ENCODE measurements at places on chromosomes 16 and 17.
A peak's percentile ranks its signal among the peaks of the same experiment; 100 is the strongest.

GRCh38 chr16:15961060-15961511 lies 11.7 kb downstream of the ABCC1 start:
- DNase-seq = peak; percentile 53

DNA sequence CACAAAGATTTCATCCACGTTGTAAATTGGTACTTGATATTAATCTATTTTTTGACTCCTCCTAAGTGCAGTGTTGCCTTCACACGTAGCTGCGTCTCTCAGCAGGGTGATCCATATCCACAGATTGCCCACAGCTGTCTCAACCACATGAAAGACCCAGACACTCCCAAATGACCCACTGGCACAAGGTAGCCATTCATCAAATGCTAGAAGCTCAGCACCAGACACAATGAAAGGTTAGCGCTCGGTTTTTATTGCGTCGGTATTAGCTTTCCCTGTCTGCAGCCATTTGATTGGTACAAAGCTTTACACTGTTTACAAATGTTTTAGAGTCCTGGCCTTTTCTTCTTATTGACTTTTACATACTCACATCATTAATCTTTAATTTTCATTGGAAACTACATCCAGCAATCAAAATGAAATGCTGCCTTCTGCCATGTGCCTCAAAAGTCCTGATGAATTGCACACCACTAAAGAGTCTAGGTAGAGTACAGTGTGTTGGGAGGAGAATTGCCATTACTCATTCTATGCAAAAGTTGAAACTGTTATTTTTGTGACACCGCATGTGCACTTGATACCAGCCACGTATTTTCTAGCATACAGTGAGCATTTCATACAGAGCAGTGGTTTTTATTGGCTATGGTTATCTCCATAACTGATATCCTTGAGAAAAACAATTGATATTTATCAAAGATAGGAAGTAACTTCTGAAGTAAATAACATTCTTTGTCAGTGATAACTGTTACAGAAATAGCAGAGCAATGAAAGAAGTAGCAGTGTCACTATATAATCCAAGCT lies 127.3 kb upstream of the NUDT7 start:
- DNase-seq = no peak

DNA sequence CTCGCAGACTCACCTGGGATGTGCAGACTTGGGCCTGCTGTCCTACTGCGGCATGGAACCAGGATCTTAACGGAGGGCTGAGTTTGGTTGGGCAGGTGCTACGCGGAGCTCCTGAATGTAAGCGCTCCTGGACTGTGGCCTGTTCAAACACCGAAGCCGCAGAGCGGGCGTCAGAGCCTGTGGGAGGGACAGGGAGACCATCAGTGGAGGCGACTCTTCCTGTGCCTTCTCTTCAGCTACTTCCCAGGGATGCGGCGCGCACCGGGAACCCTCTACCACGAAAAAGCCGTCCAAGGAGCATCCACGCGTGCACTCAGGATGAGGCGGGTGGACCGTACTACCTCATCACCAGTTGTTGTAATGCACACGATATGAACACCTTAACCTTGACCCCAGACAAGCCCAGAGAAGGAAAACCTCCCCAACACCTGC lies 2.0 kb downstream of the USP36 start:
- DNase-seq = no peak

DNA sequence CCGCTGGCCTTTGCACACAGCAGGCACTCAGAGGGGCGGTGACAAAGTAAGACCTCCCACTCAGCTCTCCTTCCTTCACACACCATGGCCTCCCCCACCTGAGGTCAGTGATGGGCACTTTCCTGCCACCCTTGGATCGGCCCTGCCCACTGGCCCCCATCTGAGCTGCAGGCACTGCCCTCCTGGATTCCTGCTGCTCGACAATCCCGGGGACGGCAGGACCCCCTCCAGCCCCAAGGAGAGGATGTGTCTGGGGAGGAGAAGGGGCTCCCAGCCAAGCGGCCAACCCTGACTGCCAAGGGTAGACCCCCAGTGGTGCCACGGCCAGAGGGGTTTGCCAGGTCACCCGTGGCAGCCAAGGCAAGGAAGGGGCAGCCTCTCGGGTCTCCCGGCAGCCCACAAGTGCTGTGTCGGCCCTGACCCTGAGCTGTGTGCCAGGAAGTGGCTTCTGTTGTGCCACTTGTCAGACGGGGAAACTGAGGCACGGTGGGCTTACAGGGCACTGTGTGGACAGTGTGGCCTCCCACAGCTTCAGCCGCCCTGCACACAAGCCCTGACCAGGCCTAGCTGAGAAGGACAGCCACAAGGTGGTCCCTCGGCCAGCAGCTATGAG lies 22.7 kb downstream of the PIEZO1 start:
- DNase-seq = no peak

GRCh38 chr17:70699408-70699807 lies 530.1 kb downstream of the KCNJ2 start:
- no peak for DNase-seq

GRCh38 chr16:86984343-86984742 lies 332.8 kb downstream of the C16orf95 start:
- DNase-seq = no peak

DNA sequence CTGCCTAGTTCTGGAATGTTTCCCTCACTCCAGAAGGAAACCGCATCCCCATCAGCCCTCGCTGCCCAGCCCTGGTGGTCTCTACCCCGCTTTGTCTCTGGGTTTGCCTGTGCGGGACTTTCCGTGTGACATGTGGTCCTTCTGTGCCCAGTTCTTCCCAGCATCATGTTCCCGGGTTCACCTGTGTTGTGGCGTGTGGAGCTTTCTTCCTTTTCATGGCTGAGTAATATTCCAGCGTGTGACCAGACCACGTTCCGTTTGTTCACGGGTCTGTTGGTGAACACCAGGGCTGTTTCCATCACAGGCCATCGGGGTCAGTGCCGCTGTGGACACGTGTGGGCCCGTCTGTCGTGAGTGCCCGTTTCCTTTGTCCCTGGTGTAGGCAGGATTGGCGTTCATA lies 32.1 kb downstream of the CACNA1H start:
- no peak for DNase-seq

- DNase-seq = no peak
Observed at GRCh38 chr17:2954898-2955445, 108.4 kb downstream of the OR1D5 start.

- DNase-seq = no peak
Observed at GRCh38 chr17:36205637-36206485, 5.0 kb upstream of the CCL4L2 start.

GRCh38 chr17:18179804-18180203 lies 3.8 kb upstream of the ALKBH5 start:
- no peak for DNase-seq

DNA sequence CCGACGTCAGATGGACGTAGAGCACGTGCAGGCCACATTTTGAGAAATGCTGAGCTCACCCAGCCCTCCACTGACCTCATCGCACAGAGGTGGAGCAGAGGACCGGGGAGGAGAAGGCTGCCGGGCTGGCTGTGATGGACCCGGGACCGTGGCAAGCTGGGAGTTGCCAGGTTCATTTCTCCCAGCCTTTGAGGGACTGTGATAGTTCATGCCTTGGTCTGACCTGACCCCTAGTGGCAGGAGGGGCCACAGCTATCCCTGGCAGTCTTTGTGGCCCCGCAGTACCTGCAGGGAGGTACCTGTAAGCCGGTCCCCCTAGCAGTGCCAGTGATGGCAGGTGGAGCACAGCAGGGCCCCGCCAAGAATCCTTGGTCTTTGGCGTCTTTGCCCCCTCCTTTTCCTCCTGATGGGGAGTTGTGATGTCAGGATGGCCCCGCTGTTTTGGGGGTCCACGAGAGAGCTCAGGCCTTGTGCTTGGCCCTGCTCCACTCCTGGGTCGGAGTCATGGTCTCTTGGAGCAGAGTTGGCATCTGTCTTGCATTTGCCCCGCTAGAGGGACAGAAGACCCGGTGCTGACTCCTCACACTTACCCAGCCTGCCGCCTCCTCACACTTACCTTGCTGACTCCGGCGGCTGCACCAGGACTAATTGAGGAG lies 50.4 kb downstream of the OR1D5 start:
- DNase-seq = peak; percentile 46

DNA sequence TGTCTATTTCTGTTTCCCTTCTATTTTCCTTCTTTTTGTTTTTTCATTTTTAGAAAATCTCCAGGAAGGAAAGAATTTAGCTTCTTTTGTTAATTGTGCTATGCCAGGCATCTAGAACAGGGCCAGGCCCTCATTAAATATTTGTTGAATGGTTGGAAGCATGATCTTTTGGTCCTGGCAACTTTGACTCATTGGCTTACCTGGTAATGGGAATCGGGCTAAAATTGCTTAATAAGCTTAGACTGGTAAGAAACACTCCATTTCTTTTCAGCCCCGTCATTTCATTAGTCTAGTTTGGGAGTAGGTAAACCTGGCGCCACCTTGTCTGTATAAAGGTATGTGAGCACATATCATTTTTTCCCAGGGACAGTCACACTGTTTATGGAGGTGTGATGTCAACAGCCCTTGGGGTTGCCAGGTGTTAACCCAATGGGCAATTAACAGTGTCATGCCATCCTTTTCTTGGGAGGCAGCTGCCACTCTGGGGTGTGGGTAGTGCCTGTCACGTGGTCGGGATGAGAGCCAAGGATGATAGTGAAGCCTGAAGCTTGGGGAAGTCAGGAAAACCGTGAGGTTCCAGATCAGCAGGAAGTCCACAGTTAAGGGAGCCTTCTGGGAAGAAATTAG lies 9.5 kb upstream of the NDEL1 start:
- no peak for DNase-seq

DNA sequence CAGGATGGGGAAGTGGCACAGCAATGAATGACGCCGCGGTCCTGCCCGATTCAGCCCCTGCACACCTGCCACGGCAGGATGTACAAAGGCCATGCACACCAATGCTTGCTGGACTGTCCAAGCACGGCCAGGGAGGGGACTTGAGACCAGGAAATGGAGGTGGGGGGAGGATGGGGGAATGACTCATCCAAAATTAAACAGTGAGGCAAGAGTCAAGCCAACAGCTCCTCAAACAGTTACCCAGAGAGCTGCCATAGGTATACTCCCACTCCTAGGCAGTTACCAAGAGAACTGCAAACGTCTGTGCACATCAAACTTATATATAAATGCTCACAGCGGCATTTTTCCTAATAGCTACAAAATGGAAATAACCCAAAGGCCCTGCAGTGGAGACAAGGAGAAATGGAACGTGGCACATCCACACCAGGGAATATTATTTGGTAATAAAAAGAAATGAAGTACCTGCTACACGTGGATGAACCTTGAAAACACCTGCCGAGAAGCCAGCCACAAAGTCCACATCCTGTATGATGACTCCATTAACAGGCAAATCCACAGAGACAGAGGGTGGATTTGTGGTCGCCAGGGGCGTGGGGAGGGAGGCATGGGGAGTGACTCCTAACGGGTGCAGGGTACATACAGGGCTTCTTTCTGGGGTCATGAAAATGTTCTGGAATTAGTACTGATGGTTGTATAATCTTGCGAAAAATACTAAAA lies 54.1 kb downstream of the VAC14 start:
- DNase-seq = no peak

DNA sequence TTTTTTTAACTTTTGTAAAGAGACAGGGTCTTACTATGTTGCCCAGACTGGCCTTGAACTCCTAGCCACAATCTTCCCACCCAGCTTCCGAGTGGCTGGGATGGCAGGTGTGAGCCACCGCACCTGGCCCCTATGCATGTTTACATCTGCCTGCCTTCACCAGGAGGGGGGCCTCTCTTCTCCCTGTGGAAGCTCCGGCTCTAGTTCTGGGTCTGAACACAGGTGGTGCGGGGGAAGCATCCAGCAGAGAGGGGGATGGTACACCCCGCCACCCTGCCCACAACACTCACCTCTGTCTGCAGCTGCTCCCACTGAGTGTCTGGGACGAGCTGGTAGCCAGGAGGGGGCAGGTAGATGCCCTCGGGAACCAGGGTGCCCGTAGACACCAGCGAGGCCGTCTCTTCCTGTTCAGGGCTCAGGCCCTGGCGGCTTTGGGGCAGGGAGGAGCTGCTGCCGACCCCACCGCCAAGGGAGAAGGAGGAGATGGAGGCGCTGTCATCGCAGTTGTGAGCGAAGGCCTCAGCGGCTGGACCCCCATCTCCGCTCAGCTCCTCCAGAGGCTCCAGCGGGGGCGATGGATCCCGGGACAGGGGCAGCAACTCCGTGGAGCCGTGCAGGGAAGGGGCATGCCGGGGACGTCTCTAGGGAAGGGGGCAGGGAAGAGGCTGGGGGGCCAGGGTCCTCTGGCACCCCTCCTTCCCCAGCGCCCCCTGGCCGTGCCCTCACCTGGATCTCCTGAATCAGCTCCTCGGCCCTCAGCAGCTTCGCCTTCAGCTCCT lies 10.9 kb downstream of the RABEP2 start:
- DNase-seq = no peak

- DNase-seq = no peak
Observed at GRCh38 chr16:11869353-11870228, 18.2 kb upstream of the RSL1D1 start.

DNA sequence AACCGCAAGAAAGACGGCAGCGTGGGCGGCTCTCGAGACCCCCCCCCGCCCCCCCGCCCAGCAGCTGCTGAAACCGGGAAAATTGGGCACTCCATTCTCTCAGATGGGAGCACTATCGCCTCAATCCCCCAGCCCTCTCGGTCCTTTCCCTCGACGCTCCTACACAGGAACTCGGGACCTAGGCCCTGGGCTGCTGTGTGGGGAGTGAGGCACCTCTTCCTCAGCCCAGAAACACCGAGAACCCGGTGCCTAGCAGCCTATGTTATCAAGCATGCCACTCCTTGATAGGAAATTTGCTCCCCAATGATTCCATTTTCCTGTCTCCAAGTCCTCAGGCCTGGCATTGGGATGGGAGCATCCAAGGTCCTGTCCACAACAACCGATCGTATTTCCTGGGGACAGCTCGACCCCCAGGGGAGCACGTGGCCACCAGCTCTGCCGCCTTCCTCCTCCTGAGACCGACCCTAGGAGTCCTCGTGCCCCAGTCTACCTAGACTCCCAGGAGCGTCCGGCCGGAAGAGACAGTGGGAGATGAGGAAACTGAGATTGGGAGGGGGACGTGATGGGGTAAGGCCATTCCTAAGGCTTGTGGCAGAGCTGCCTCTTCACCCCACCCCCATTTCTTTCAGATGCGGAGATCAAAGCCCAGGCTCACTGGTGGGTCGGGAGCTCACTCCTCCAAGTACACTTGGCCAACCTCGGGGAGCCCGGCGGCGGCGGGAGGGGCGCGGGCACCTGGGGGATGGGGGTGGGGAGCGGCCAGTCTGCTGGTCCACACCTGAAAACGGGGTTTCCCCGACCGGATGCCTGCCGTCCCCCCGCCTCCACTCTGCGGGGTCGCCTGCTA lies 17.5 kb upstream of the CBX8 start:
- DNase-seq = no peak

GRCh38 chr16:88681084-88681680 lies 5.1 kb downstream of the SNAI3 start:
- no peak for DNase-seq

GRCh38 chr16:86848821-86849220 lies 270.5 kb downstream of the FOXL1 start:
- DNase-seq = no peak

- no peak for DNase-seq
Observed at GRCh38 chr17:67725373-67725791, 7.6 kb downstream of the NOL11 start.
